ENCODE measurements at places on chromosomes 7 and 10.

GRCh38 chr7:105808703-105809590, 67.5 kb downstream of the ATXN7L1 start:
- peak; percentile 47 for DNase-seq

- no peak for DNase-seq
Measured at GRCh38 chr10:52517012-52517411, 202.9 kb downstream of the DKK1 start.

DNA sequence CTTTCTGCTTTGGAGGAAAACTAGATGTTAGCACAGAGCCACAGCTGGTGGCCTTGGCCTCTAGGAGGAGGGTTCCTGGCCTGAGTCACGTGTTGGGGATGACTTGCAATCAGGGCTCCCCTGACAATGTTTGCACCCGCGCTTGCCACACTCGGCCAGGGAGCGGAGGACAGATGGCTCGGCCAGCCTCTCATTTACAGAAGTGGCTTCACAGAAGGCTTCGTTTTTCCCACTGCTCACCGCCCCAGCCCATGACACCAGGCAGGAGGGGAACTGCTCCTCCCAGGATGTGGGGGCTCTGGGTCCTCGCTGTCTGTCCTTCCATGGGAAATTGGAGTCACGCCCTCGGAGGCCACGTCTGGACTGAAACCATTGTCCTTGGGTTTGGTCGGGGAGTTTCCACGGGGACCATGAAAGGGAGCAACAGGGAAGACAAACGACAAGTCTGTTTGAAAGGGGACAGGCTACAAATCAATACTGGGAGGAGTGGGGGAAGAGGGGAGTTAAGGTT, 49.6 kb upstream of the UBE3C start:
- no peak for DNase-seq

DNA sequence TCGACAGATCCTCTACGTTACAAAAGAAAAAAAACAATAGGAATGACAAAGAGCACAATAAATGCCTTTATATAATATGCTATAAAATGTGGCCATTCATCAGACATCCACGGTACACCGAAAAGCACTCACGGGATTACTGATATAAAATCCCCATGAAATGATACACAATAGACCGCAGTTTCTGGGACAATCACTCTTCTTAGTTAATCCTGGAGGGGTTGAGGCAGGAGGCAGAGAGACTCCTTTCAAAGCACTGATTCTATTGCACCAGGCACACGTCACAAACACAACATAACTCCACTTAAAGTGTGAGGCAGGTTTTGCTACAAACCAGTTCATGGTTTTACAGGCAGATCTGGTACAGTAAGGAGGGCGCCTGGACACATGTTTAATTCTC, 113.8 kb downstream of the FGFR2 start:
- no peak for DNase-seq

DNA sequence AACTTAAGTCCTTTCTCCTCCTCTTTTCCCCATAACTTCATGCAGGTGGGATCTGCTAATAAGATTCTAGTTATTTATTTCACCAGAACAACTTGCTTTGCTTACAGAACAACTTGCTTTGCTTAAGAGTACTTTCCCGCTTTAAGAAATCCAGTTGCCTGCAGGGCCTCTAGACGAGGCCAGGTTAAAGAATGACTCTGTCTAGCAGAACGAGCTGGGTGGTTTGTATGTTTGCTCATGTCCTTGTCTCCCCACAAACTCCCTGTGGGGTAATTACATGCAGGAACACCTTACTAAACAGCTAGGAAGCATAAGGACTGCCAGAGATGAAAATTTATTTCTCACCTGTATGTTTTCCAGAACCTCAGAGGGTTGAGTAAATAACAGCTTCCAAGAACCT, 8.8 kb upstream of the FZD8 start:
- DNase-seq: no peak

GRCh38 chr7:128358233-128358632, 3.3 kb downstream of the PRRT4 start:
- DNase-seq: no peak

Data from tibial artery (tissue), 4 donors.